ENCODE measurements at places on chromosomes 12 and 14.

DNA sequence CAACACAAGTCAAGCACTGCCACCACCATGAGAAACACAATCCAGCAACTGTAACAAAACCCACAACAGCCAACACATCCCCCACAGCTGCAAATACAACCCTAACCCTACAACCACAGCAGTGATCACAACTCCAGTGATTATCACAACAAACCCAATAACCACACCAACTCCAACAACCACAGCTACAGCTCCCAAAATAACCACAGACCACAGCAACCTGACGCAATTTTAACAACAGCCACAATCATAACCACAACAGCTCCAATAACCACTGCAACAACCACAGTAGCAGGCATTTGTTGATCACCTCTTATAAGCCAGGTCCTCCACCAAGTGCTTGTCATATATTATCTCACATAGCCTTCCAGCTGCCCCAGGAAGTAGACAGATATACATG is 42.2 kb upstream of the FAM181A start:
- DNase-seq: no peak

DNA sequence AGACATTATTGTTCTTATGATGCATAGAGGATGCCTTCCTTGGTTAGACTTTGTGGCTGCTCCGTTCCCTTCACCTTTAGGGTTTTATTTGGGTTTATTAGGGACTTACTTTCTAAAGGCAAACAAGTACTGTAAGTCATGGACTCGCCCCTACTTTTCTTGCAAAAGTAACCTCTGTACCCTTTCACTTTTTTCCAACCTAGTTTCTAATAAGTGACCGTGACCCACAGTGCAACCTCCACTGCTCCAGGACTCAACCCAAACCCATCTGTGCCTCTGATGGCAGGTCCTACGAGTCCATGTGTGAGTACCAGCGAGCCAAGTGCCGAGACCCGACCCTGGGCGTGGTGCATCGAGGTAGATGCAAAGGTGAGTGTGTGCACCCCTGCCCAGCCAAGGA is 72.7 kb downstream of the SMOC1 start:
- no peak for DNase-seq

GRCh38 chr14:75877292-75877691 is 104.5 kb downstream of the TGFB3 start:
- DNase-seq: no peak

DNA sequence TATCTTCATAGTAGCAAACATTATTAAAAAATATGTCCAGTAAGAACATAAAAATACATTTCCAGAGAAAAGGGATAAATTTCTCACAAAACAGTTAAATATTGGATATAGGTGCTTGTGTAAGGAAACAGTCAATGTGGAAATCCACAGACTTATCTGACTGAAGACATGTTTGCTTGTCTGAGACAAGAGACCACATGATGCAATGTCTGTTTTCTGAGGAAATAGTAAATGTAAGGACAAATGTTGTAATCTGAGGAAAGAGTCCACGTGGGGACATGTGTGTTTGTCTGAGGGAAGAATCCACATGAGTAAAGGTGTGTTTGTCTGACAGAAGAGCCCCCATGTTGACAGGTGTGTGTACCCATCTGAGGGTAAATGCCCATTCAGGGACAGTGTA is 1093.2 kb downstream of the TMEM121 start:
- no peak for DNase-seq

DNA sequence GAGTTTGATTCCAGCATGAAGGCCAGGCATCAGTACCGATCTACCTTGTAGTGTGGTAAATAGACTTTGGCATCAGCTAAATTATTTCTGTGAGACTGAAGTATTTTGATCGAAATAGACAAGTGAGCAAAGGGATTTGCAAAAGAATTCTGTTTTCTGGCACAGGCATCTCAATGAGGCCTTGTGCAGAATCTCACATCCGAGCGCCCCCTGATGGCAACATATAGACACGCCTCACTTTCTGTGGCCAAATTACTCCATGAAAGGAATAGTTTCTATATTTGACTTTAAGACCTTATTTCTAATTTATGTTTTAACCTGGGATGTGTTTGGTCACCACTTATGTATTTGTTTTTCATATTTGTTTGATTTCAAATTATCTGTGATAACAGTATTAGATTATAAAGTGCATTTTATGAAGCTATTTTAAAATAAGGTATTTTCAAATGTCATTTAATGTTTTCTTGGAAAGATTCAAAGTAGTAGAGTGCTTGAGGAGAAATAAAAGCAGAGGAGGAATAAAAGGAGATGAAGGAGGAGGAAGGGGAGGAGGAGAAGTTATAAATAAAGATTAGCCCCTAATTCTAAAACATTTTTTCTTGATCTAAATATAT is 731.9 kb downstream of the NRXN3 start:
- peak; percentile 59 for DNase-seq

GRCh38 chr12:14473707-14474287 is 93.9 kb downstream of the PLBD1 start:
- DNase-seq: peak; percentile 31

GRCh38 chr14:64444984-64445845 is 20.1 kb upstream of the AKAP5 start:
- no peak for DNase-seq

GRCh38 chr12:105076098-105076497 is 8.2 kb downstream of the ALDH1L2 start:
- DNase-seq: peak; percentile 79

DNA sequence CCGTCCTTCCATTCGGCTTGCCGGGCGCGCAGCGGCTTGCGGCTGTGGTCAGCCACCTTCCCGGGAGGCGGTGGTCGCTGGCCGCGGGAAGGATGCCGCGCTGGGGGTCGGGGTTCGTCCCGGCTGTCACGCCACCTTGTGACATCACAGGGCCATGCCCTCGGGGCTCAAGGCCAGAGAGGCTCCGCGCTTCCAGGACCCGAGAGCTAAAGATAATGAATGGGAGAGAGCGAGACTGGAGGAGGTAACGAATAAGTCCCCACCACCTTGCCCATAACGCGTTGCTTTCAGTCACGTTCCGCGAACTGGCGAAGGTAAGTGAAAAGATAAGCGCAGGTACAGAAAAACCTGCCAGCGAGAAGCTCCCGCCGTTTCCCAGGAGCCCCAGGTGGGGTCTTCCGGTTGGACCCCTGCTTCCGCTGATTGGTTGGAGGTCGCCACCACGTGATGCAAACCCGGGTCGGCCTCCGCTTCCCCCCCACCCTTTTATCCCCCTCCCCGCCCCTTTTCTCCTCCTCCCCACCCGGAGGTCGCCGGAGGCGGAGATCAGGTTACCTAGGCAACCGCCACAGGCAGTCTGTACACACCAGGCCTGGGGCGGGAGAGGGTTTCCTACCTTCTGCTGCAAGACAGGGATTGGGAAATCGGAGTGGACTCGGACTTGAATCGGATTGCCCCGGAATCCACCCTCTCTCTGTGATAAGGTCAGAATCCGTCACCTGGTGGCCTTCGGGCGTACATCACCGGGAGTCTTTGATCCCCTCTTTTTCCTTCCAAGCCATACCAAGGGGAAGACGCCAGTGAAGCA is at the start of gene LRRC9:
LRRC9 (plus strand) TSS at position 575 of the 808 bp plus-strand sequence.
- peak; percentile 90 for DNase-seq

DNA sequence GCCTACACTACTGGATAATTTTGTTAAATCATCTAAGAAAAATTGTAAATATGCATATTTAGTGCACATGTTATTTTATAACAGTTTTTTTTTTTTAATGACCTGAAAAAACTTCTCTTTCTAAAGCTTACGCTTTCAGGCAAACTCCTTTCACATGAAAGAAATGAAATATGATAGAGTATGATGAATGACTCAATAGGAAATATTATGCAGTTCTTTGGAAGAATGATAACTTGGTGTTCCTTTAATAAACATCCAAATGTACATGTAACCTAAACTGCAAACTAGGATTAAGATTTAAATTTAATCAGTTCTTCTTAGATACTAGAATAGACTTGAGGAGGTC is 136.6 kb downstream of the FGD4 start:
- DNase-seq: no peak

DNA sequence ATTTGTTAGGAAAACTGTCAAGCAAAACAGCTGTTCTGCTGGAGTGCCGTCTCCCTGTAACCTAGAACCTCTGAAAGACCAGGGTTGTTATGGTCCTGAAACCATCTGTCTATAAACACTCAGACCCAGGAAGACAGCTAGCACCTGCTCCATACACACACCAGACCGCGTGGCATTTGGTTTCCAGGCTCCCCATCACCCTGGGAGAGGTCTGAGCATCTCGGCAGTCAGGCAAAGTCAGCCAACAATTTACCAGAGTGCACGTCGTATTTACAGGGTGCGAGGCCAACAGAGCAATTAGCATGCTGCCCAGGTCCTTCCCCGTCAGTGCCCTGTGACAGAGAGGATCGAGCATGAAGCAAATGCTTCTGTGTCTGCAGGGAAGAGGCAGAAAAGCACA is 272.5 kb downstream of the SLC15A4 start:
- no peak for DNase-seq

DNA sequence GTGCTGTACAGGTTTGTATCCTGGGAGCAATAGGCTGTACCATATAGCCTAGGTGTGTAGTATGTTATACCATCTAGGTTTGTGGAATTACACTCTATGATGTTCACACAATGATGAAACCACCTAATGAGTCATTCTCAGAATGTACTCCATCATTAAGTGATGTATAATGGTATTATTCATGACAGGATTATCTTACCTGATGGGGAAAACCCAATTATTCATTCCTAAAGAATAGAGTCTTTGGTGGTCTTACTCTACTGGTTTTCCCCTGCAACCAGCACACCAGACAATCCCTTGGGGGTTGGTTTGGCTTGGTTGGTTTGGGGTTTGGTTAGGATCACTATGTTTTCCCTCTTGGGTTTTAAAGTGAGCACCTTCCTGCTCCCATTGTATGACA is 12.6 kb upstream of the OR10P1 start:
- DNase-seq: no peak

DNA sequence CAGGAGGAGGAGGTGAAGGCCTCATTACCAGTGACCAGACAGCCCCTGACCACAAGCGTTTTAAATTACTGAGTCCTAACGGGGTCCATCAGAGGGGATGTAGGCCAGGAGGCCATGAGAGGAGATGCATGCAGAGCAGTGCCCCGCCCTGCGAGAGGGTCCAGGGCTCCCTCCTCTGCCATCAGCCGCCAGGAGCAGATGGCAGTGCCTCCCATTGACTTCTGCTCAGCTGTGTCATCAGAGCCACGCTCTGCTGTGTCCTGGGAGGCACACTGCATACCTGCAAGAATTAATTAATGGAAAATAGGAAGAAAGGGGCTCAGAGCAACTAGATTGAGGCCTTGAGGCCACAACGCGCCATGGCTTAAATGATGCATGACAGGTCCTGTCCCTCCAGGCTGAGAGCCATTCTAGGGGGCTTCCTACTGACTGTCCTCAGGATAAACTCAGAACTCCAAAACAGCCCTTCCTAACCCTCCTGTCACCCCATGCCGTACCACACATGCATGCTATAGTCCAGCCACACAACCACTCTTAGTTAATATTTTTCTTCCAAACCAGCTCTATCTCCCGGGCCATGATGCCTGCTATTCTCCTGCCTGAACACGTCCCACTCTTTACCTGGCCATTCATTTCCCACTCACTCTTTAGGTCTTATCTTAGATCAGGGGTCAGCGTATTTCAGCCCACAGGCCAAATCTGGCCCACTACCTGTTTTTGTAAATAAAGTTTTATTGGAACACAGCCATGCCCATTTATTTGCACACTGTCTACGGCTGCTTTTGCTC is 235.8 kb downstream of the KSR2 start:
- DNase-seq: no peak
